ENCODE measurements at places on chromosomes 2 and 18.

DNA sequence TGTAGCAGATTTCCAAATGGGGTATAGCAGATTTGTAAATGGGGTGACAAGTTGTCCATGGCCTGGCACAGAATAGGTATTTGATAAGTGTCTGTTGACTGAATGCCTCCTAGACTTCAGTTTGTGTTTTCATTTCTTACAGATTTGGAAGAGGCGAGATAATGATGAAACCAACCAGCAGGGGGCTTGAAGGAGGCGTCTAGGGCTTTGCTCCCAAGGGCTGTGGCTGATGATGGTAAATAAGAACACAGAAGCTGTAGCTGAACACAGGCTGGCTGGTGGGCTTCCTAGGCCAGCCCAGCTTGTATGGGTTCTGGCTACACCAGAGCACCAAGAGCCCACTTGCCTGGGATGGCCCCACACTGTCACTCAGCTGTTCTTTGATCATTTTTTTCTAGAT lies 19.4 kb downstream of the SFTPB start:
- DNase-seq = peak; percentile 40

DNA sequence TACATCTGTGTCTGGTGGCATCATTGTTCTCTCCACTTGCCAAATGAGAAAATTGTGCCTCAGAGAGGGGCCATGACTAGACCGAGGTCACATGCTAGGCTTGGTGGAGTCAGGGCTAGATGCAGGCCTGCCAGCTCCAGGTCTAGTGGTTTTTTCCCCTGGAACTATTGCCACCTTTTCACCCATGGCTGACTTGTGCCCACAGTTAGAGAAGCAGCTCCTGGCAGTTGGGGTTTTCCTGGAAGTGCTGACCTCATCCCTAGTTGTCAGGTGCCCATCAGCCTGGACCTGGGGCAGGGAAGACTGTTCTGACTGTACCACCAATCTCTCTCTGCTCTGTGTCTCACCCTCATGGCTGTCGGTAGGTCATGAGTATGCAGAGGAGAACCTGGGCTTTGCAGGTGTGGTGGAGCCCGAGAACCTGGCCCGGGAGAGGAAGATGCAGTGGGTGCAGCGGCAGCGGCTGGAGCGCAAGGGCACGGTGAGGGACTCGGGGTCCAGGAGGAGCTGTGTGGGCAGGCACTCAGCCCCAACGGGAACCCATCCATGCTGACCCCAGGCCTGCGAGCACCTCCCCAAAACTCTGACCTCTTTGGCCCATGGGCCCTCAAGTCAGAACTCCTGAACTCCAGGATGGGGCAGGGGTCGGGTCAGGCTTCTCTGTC lies 12.4 kb upstream of the CATIP start:
- no peak for DNase-seq

GRCh38 chr18:36663312-36663711 lies 165.5 kb downstream of the TPGS2 start:
- no peak for DNase-seq

- DNase-seq = no peak
Observed at GRCh38 chr2:83531206-83531826, 927.8 kb downstream of the SUCLG1 start.

GRCh38 chr2:60490848-60491247 lies 62.6 kb downstream of the BCL11A start:
- DNase-seq = no peak

DNA sequence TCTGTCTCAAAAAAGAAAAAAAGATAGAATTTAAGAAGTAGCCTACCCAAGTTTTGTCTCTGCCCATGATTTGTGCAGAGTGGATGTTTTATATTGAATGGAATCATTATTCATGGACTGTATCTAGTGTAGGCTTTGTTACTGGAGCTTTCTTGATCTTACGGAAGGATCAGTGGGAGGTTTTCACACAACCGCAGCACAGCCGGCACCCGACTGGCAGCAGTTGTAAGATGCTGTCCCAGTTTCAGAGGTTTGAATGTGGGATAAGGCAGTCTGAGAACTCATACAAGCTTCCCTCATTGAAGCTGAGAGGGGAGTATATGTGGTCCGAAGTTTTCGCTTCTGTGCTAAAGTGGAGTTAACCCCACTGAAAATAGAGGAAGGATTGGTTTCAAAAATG lies 19.7 kb upstream of the SAG start:
- DNase-seq = no peak

DNA sequence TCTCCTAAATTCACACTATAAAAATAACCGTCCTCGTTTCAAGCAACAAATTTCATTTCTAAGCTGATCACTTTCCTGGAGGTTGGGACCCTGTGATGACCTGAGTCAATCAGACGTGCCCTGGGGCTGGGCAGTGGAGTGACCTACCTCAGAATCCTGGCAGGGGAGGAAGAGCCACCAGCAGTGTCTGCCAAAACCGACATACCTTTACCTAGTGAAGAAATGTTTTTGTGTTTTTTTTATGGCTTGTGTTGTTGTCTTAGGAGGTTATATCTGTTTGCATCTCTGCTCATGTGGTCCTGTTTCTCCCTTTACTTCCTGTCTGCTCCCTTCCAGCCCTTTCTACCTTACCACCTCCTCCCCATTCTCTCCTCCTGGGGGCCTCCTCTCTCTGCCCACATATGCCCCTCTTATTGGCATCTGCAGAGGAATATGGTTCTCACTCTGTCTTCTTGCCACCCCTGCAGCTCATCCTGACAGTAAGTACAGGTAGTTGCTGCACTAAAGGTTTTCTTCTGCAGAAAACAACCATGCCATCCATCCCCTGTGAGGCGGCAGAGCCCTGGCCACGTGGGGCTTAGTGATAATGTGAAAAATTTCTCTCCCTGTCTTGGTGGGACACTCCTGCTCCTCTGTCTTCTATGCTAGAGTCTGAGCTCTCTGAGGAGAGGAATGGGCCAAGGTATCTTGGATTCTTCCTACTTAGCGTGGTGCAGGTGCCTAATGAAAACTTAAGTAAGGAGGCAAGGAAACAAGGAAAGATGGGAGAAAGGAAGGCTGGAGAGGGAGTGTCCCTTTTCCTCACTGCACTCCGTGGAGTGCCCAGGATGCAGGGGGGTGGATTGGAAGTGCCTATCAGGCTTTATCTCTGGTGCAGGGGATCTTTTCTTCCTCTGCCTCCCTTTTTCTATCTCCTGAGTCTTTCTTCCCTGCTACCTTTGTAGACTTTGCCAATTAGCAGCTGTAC lies 15.4 kb downstream of the ACOXL start:
- peak; percentile 50 for DNase-seq

GRCh38 chr2:72995430-72996116 lies 75.9 kb downstream of the SFXN5 start:
- DNase-seq = no peak

DNA sequence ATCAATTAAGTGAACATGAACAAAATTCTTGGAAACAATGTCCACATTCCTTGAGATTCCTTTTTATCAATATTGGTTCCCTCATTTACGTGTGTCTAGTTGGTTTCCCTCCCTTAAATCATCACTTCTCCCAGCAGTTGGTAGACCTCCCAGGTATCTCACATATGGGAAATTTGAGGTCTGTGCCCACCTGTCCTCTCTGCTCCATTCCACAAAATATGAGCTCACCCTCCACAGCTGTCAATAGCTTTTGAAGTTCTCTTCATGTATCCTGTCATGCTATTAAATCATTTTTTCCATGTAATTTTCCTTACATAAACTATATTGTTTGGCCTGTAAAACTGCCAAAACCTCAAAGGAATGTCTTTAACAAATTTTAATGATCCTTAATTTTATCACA lies 992.2 kb upstream of the ACVR2A start:
- DNase-seq = no peak

- DNase-seq = no peak
Observed at GRCh38 chr2:65663831-65664407, 231.5 kb upstream of the SPRED2 start.

DNA sequence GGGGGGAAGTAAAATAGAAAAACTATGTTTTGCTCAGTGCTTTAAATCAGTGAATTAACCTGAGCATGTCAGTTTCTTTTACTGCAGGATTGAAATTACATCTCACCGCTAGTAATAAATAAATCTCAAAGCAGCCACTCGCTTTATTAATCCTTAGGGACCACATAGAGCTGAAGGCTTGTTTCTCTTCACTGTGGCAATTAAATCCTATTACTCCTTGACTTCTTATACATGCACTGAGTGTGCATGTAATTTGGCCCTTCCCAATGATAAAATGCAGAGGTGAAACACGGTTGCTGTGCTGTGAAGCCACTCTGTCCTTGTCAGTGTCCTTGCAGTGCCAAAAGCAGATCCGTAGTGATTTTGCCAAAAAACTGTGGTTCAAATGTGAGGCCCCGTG lies 77.1 kb upstream of the RBM44 start:
- DNase-seq = no peak

DNA sequence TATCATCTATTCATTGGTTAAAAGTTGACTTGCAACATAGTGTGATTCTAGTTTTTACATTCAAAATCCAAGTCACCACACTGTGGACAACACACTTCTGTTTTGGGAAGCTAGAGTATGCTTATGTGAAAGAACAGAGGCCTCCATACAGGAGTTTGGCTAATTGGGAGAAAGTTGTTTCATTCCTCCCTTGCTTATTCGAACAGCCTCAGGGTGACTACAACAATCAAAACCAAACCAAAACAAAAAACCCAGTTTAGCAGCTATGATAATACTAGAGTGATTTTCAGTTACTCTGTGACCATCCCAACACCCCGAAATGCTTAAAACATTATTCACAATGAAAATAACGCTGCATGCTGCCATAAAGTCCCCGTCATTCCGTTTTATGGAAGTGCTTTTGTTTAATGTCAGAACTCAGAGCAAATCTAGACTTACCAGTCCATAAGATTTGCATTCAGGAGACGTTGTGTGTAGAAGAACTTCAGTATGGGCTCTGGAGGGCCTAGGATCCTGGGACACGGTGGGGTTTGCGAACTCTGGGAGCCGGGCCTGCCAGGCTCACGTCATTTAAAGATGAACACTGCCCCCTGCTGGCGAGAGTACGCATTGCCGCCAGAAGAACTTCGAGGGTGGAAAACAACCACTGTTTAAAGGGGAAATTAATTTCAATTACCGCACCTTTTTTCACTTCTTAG lies 111.4 kb downstream of the FTCDNL1 start:
- peak; percentile 62 for DNase-seq
